Right ventricle myocardium superior (tissue), 1 donor: ENCODE measurements at places on chromosomes 7 and 10. TPM values are rescaled to one million over a fixed set of nuclear protein-coding genes. Genes with fewer than 3 reads are reported as not detected.
A peak's percentile ranks its signal among the peaks of the same experiment; 100 is the strongest.

The ACTR3C gene
- total RNA-seq = 2.9 TPM

The FIGNL1 gene
- 3.4 TPM for total RNA-seq

The NUP42 gene
- total RNA-seq = 19.7 TPM

The HHEX gene
- 2.6 TPM for total RNA-seq

The RP9 gene
- total RNA-seq = 20.1 TPM

The LEP gene
- 0.86 TPM for total RNA-seq

The TUBB8 gene
- not detected for total RNA-seq

The PRLHR gene
- not detected for total RNA-seq

The MBL2 gene
- total RNA-seq = not detected

The TRPV6 gene
- not detected for total RNA-seq

The SYPL1 gene
- 88.8 TPM for total RNA-seq

The CLDN3 gene
- not detected for total RNA-seq

DNA sequence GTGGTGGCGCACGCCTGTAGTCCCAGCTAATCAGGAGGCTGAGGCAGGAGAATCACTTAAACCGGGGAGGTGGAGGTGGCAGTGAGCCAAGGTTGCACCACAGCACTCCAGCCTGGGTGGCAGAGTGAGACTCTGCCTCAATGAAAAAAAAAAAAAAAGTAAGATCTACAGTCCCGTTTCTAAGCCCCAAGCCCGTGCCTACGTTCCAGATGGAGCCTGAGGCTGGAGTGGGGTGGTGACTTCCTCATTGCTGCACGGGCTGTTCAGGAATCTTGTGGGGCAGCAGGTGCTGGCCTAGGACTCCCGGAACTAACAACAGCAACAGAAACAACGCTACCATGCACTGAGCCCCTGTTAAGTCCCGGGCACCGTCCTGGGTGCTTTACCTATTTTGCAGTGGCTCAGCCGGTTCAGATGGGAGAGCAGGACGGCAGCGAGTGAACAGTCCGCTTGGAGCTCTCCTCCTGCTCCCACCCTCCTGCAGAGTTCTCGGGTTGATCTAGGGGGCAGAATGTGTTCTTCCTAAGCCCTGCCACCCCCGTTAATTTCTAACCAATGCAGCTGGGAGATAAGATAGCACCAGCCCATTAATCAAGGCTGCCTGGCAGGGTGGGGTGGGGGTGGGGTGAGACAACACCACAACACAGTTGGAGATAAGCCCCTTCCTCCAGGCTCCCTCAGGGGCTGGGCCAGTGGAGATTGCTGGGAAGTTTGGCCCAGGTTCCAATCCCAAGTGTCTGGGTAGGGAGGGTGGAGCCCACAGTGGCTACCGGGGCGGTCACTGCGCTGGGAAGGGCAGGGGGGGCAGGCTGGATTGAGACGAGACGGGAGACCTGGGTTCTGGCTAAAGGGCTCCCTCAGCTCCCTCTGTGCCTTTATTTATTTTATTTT, 17.0 kb upstream of the SFRP5 start:
- no peak for DNase-seq

DNA sequence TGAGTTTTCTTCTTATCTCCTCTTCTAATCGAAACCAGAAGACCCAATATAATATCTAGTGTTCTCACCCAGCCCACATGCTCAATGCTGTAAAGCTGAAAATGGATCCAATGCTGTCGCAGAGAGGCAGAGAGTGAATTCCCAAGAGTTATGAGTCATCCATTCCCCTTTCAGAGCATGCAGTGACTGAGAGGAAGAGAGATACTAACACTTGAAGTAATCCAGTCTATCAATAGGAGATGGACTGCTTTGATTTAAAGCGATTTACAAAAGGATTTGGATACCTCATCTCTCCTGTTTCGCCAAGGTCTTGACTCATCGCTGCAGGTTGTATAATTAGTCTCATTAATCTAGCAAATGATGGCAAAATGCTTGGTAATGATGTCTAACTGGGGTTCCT, 41.5 kb upstream of the PRKCQ start:
- DNase-seq = no peak

- peak; percentile 70 for DNase-seq
Observed at GRCh38 chr7:8442814-8443304, 9.4 kb downstream of the NXPH1 start.

GRCh38 chr7:122304319-122304975, at the start of gene FEZF1:
Gene FEZF1 (minus strand): TSS chr7:122304750. CDS start chr7:122304437, 313 bp downstream.
- DNase-seq = no peak

- no peak for DNase-seq
Observed at GRCh38 chr10:42996588-42996987, 80.3 kb upstream of the RET start.

DNA sequence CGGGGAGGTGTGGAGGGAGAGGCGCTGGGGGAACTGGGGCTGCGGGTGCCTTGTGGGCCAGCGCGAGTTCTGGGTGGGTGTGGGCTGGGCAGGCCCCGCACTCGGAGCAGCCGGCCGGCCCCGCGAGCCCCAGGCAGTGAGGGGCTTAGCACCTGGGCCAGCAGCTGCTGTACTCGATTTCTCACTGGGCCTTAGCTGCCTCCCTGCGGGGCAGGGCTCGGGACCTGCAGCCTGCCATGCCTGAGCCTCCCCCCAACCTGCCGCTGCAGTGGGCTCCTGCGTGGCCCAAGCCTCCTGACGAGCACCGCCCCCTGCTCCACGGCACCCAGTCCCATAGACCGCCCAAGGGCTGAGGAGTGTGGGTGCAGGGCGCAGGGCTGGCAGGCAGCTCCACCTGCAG, 116.3 kb downstream of the CFTR start:
- peak; percentile 17 for DNase-seq

- DNase-seq = no peak
Observed at GRCh38 chr10:80464557-80465450, 10.7 kb downstream of the TSPAN14 start.

GRCh38 chr7:133023370-133024071, 58.4 kb downstream of the CHCHD3 start:
- no peak for DNase-seq

DNA sequence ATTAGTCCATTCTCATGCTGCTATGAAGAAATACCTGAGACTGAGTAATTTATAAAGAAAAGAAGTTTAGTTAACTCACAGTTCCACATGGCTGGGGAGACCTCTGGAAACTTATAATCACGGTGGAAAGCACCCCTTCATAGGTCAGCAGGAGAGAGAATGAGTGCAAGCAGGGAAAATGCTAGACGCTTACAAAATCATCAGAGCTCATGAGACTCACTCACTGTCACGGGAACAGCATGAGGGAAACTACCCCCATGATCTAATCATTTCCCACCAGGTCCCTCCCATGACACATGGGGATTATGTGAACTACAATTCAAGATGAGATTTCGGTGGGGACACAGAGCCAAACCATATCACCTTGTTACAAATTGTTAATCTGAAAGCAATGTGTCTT, 15.8 kb downstream of the TAS2R39 start:
- DNase-seq = no peak

GRCh38 chr10:23412223-23412622, 26.7 kb upstream of the OTUD1 start:
- DNase-seq = no peak

- no peak for DNase-seq
Observed at GRCh38 chr10:52774600-52775106, 2.1 kb upstream of the MBL2 start.

- no peak for DNase-seq
Observed at GRCh38 chr7:149171892-149172533, 23.3 kb upstream of the ZNF282 start.

DNA sequence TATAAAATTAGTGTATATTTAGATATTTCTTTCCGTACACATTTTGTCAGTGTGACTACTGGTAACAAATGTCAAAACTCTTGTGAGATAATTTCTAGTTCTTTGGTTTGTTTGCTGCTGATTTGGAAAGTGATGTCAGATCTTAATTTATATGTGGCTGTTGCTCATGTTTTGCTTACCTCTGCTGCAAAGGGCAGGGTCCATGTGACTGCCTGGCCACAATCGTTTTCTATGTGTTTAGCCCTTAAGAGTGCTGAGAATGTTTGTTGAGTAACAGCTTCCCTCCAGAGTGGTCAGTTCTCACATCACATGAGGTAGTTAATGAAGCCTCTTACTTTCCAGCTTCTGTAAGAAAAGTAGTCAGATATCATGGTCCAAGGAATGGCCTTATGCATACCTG, 4.2 kb downstream of the NRBF2 start:
- no peak for DNase-seq

DNA sequence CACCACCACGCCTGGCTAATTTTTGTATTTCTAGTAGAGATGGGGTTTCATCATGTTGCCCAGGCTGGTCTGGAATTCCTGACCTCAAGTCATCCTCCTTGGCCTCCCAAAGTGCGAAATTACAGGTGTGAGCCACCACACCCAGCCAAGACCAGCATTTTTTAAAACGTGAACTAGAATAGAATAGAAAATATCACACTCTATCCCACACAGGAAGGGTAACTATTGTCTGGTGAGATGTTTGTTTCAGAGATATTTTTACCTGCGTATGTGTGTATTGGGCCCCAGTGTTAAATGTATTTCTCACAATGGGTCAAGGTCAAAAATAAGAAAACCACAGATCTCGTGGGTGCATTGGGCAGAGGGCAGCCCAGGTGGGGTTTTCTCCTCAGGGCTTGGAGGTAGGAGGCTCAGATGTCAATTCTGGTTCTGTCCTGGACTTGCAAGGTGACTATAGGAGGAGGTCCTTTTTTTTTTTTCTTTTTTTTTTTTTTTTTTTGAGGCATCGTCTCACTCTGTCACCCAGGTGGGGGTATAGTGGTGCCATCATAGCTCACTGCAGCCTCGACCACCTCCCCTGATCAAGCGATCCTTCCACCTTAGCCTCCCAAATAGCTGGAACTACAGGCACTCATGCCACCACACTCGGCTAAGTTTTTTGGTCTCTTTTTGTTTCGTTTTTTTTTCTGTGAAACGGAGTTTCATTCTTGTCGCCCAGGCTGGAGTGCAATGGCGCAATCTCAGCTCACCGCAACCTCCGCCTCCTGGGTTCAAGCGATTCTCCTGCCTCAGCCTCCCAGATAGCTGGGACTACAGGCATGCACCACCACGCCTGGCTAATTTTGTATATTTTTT, 19.0 kb downstream of the SH2B2 start:
- DNase-seq = no peak

- DNase-seq = no peak
Observed at GRCh38 chr7:136956671-136957070, 88.2 kb downstream of the CHRM2 start.

- DNase-seq = no peak
Observed at GRCh38 chr10:115295213-115295805, 202.1 kb downstream of the ATRNL1 start.

DNA sequence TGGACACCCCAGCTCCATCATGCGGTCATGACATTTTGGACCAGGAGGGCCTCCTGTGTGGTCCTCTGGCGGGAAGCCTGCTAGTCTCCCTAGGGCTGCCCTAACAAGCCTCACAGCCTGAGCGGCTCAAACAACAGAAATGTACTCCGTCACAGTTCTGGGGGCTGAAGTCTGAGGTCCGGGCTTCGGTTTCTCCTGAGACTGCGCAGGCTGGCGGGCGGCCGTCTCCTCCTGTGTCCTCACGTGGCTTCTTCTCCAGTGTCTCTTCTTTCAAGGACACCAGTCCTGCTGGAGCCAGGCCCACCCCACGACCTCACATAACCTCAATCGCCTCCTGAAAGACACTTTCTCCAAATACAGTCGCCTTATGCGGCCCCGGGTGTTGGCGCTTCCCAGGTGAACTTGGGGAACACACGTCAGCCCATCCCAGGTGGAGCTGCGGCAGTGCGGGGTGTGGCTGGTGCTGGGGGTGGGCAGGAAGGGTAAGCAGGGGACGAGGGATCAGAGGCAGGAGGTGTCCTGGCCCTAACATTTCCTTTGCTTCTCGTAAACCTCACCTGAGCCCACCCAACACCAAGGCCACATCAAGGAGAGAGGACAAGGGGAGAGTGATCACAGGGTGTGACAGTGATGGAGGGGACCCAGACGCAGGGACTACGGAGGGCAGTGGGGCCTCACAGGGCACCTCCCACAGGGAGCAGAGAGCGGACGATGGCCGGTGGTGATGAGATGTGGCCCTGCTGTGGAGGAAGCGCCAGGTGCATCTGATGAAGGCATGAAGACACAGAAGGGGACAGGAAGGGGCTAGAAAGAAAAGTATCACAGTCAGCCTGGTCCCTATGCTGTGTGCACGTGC, 580.6 kb downstream of the PTPRN2 start:
- DNase-seq = no peak

GRCh38 chr7:141243368-141243767, 169.5 kb downstream of the TMEM178B start:
- DNase-seq = no peak

DNA sequence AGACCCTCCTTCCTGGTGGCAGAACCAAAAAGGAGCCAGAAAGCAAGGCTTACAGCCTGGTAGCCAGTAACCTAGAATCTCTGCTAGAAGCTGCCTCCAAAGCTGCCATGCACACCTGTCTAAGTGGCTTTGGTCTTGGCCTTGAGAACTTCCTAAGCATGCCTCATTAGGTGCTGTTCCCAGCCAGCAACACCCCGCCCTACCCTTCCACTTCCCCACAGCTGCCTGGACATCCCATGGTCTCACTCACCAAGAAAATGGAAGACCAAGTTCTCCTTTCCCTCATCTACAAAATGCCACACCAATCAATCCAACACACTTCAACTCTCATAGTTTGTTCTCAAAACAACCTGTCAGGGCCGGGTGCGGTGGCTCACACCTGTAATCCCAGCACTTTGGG, 4.2 kb downstream of the PSAP start:
- DNase-seq = no peak

GRCh38 chr10:11881477-11882417, 58.6 kb downstream of the PROSER2 start:
- DNase-seq = no peak

DNA sequence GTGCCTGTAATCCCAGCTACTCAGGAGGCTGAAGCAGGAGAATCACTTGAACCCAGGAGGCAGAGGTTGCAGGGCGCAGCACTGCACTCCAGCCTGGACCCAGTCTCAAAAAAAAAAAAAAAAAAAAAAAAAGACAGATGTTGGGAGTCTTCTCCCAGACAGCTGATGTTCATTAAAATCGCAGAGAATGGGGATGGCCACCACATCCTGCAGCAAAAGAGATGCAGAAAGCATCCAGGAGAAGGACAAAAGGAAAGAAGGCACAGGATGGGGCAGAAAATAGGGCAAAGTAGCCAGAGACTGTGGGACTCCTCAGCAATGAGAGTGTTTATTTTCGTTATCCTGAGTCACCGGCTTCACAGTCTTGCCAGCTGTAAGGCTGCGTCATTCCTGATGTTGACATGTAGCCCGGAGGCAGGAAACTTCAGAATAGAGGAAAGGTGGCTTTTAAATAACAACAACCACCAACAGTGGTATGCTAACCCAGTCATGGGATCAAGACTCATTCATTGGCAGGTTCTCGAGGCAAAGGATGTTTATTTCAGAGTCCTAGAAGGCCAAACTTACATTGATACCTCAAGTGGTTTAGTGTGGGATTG, 149.5 kb upstream of the SVIL start:
- DNase-seq = no peak

DNA sequence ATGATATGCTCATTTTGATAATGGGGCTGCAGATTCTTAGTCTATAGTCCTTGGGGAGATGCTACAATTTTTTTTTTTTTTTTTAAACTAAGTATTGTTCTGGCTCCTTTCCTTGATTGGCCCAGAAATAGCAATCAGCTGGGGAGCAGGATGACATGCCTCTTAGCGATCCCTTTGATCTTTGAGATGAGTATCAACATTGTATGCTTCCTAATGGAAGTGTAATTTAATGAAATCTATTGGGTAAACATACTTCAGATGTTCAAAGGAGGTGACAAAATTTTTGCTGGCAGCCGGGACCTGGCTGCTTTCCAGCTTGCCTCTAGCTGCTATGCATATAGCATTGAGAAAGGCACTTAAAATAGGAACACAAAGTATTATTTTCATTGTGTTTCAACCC, 43.5 kb downstream of the VTI1A start:
- no peak for DNase-seq

GRCh38 chr7:66013938-66014337, 31.9 kb upstream of the GUSB start:
- peak; percentile 46 for DNase-seq

GRCh38 chr7:117284692-117285091, 38.2 kb downstream of the WNT2 start:
- no peak for DNase-seq
